Endodermal cell (in vitro differentiated cells): ENCODE measurements at places on chromosomes 11 and 22.
A peak's percentile ranks its signal among the peaks of the same experiment; 100 is the strongest.

DNA sequence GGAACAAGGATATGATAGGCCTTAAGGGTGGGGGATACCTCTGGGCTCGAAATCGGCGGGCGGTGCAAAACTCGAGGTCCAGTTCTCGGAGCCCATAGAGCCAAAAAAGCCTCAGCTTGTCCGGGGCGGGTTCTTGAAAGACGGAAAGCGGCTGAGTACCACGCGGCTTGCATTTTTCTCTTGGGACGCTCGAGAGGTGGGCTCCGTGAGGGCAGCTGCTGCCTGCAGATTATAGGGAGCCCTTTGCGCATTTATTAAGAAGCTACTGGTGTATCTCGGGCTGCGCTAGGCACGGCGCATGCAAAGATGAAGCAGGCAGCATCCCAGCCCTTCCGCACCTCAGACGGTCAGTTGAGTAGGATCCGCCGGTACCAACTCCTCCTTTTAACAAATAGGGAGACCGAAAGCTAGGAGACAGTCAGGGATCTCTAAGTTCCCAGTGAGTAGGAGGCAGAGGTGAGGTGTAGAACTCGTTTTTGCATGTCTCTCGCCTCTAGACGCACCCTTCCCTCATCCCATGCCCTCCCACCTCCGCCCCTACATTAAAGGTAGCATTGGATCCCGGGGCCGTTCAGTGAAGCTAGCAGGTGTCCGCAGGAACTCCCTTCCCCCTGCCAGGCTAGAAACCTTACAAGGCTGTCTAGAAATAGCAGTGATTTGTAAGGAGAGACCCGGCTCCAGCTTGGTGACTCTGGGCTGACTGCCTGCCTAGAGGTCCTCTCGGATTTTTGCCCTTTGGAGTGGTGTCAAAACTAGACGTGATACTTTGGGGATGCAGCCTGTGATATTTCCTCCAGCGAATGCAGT, 768 bp downstream of the LDHA start:
- DNase-seq = peak; percentile 76

GRCh38 chr11:17774232-17775034, 39.9 kb downstream of the KCNC1 start:
- no peak for DNase-seq

DNA sequence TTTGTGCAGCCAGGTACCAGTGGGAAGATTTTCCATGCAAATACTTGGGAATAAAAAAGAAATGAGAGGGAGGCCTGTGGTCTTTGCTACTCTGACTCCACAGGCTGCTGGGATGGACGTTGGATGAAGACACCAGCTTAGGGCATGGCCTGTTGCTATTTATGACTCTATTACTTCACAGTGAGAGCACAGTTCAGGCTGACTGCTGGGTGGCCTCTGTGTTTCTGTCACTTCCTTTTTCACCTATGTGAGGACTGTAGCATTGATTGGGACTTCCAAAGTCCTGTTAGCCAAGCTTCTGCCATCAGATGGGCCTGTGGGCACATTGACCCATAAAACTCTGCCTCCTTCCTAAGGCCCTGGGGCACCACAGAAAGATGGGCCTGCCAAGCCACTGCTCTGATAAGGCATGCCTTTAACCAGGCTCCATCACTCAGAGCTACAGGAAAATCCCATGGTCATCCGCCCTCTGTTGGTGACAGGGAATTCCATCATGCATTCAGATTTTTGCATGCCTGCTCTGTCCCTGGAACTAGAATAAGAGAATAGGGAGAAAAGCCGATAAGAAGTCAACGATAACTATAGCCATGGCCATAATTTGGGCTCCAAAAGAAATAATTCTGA, 64.6 kb downstream of the KCNJ1 start:
- peak; percentile 83 for DNase-seq

DNA sequence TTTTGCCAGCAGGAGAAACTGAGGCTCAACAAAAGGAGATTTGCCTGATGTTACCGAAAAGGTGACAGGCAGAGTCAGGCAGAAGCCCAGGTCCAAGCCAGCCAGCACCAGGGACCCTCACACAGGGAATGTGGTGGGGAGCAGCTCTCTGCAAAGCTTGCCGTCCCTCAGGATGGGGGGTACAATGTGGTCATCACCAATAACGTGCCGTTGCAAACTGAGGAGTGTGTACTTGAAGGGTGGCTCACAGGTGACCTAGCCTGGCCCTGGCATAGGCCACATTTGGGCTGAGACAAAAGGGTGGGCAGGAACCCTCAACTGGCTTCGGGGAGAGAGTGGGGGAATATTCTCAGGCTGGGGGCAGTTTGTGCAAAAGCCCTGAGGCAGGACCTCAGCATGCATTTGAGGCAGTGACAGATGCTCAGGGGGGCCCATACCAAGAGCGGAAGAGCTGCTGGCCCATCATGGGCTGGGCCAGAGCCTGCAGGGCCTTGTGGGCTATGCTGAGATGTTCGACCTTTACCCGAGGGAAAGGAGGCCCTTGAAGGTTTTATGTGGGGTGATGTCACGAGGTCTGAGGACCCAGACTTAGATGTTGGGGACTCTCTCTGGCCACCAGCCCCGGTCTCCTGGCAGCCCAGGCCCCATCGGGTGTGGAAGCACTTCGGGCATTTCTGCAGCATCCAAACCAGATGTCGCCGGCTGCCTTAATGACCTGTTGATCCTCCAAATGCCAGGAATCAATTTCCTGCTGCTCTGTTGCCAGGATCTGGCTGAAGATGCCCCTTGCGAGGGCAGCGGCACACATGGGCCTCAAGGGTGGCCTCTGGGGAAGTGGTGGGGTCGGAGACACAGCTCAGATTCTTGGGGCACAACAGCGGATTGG, 57.4 kb upstream of the SHISAL1 start:
- peak; percentile 22 for DNase-seq

- no peak for DNase-seq
These were observed 144.9 kb upstream of the NECTIN1 start for GRCh38 chr11:119873761-119874421.

DNA sequence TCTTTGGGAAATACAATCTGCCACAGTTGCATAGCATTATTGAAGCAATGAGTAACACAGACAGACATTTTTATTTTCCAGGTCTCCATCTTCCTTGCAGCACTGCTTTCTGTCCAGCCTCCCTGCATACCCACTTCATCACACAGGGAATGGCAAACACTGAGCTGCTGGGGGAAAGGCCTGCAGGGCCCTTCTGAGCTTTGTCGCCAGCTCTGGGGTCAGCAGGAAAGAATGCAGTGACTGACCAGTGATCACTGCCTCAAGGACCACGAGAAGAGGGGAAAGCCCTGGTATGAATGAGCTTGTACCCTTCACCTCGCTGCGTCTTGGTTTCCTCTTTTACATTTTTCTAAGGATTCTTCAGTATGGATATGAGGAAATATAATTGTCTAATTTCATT, 21.3 kb upstream of the MICAL2 start:
- DNase-seq = no peak

DNA sequence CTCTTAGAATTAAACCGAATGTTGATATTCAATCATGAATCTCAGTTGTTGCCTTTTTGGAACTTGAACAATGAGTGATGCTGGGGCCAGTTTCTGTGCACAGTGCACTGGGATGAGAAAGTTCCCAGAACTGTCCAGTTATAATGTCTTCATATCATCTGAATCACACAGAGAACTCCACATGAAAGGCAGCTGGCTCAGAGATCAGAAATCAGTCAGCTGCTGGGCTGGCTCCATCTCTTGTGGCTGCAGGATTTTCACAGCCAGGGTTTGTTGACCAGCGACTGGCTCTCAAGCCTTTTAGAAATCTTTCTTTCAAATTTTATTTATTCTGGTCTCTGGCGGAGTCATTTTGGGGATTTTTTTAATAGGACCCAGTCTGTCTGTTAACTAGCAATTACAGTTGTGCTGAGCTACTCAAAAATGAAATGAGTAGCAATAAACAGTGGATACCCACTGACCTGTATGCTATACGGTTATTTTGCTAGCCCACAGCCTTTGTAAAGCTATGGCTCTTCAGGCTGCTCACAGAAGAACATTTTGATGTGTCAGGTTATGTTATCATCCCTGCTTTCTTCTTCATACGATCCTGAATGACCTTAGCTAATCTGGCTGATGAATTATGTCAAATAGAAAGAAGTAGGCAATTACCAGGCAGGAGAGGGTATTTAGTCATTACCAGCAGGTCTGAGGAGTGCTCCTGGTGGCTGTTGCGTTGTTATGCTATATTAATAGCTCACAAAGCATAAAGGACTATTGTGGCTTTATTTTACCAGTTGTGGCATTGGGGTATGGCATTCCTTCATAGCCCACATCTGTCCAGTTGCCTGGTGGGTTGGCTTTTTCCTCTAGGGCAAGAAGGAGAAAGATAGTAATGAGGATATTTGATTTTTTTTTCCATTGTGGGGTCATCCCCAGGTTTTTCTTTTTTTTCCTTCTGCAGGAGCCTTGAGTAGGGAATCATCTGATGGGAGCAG, 3.6 kb downstream of the FAT3 start:
- no peak for DNase-seq

- DNase-seq = no peak
These were observed 24.3 kb upstream of the SMCO4 start for GRCh38 chr11:93567401-93567895.

- no peak for DNase-seq
These were observed 46.1 kb downstream of the CDKN1C start for GRCh38 chr11:2839395-2839943.

- DNase-seq = no peak
These were observed 19.0 kb upstream of the CABP7 start for GRCh38 chr22:29700900-29701154.

DNA sequence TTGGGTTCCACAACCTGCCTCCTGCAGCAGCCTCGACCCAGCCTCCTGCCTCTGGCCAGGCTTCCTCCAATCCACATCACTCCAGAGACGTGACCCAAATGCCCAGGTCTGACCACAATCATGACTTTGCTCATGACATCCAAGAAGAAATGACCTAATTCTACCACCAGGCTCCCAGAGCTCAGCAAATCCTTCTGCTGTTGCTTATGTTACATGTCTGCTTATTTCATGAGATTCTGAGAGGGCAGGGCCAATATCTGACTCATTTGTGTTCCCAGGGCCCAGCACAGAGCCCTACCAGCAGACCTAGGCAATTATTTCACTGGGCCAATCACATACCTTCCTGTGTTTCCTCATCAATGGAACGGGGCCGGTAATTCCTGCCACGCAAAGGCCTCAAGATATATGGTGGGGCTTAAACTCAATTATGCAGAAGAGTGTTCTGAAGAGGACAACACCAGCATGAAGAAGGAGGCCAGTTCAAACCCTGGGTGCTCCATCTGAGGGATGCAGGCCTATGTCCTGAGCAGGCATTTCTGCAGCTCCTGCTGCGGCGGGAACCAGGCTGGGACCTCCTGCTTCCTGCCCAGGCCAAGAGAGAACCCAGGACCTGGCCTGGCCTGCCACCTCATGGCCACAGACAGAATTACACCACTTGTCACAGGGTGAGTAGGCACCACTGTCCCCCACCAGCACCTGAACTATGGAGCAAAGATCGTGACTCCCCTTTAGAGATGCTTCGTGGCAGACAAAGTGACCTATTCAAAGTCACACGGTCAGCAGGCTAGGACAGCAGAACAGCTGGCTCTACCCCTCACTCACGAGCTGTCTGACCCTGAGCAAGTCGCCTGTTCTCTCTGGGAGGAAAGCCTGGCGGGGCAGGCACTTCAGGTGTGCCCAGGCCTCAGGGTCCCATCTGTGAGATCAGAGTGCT, 5.9 kb downstream of the CENPM start:
- DNase-seq = peak; percentile 96

DNA sequence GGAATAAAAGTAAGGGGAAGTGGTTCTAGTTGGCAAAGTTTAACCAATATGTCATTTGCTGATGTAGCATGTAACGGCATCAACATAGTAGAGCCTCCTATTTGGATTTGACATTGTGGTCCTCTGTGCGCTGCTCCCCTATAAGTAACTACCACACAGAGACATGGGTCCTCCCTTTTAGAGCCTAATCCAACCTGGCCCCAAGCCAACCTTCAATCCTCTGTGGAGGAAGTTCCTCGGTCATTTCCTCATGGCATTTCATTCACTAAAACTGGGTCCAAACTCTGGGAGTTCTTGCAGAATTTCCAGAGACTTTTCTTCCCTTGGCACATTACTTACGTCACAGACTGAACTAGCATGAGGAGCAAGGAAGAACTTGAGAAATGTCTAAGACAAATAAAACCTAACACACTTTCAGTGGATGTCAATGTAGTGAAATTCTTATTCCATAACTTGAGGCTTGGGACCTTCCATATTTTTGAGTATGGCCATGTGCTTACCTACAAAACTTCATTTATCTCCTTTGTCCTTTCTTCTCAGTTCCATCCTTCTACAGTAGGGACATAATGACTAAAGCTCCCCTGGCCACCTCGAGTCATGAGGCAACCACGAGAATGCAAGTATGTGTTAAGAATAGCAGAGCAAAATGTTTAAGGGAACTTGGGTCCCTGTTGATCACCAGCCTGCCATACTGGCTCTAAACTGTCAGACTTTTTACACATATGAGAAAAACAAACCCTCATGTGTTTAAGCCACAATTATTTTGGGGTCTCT, 34.7 kb downstream of the MMP20 start:
- DNase-seq = no peak

GRCh38 chr11:119538753-119539152, 115.8 kb upstream of the THY1 start:
- DNase-seq = peak; percentile 34

DNA sequence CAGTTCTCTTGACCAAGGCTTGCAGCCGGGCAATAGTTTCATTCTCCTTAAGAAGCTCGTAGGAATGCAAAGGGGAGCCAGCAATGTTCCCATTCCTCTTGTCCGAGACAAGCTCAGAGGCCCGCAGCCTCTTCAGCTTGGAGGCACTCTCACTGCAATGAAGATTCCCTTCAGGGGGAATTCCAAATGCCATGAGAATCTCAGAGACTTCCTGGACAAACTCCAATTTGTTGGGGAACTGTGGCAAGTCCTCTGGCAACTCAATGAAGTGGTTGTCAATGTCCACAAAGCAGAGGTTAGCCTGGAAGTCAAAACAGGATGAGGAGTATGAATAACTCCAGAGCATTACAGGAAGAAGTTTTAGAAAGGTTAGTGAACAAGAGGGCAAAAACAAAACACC, 84.4 kb downstream of the DENND5A start:
- no peak for DNase-seq

GRCh38 chr11:26676641-26677040, 45.2 kb downstream of the SLC5A12 start:
- DNase-seq = no peak

DNA sequence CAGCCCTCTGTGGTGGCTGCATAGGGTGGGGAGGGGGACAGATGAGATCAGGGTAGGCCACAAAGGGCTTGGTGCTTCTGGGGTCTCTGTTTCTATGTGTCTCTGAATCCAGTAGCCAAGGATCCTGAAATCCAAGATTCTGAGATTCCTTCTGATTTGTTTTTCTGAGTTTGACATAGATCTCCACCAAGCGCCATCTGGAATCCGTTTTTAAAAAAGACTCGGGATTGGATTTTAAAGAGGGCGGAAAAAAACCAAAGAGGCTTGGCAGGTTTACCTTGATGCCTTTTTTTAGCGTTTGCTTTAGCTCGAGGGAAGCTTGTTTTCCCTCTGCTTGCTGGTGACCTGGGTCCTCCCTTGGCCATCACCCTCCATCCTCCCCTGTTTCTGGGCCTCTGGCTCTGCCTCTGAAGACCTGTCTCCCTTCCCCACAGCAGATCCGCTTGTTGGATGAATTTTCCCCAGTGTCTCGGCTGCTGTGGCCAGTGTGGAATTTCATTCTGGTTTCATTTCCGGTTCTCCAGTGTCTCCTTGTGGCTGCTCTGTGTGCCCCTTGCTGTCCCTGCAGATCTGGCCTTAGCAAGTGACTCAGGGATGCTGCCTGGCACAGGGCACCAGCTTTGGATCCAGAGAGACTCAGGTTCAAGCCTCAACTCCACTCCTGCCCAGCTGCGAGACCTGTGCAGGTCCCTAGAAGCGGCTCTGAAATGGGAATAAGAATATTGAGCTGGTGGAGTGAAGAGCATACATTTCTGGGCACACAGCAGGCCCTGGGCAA, 15.1 kb downstream of the SYNGR1 start:
- no peak for DNase-seq
